SW480 (cell line): ENCODE measurements at places on chromosomes 2 and 18.
A peak's percentile ranks its signal among the peaks of the same experiment; 100 is the strongest.

- DNase-seq = no peak
These were observed 153.9 kb upstream of the SCN7A start for GRCh38 chr2:166647935-166648334.

DNA sequence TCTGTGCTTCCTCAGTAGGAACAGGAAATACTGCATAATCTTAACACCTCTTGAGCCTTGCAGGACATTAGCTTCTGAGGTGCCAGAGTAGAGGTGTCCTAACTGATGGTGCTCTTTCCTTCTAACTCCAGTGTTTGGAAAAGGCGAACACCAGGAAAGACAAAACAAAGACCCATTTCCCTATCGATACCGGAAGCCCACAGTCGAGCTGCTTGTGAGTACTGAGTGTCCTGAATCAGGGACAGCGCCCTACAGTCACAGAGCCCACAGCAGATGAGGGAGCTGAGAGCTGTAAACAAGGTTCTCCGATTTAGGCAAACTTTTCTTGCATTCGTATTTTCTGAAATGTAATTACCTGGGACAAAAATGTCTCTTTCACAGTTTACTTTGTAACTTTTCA lies 50.7 kb downstream of the SLC14A2 start:
- no peak for DNase-seq

GRCh38 chr2:111624411-111625156 lies 259.4 kb downstream of the ANAPC1 start:
- DNase-seq = no peak

- peak; percentile 52 for DNase-seq
These were observed 53.8 kb downstream of the TEX44 start for GRCh38 chr2:231646476-231646875.

DNA sequence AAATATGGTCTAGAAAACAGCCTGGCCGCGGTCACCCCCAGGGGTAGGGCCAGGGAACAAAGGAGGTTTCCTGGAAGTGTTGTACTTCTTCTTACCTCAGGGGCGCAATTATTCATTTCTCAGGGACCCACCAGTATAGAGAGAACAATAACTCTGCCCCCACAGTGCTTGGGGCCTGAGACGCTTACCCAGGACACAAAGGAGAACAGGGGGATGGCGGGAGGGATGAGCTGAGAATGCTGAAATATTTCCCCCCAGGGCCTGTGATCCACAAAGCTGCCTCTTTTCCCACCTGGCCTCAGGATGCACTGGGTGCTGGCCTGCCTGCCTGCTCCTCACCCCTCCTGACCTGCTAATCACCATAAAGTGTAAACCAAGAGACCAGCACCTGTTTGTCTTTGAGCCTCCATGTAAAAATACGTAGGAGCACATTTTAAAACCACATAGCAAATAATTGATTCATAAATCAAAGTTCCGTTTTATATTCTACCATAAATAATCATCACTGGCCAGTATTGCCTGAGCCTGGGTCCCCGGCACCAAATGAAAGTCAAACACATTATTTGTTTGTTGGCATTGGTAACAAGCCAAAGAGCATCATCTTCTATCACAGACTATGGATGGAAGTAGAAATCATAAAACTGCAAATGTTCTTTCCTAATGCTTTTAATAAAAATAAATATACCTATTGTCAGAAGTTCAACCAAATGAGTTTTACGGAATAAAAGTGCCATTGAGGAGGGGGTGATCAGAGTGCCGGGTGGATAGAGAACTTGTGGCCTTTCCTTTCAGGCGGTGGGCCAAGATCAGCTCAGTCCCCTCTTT lies 67.3 kb upstream of the RMDN2 start:
- no peak for DNase-seq

DNA sequence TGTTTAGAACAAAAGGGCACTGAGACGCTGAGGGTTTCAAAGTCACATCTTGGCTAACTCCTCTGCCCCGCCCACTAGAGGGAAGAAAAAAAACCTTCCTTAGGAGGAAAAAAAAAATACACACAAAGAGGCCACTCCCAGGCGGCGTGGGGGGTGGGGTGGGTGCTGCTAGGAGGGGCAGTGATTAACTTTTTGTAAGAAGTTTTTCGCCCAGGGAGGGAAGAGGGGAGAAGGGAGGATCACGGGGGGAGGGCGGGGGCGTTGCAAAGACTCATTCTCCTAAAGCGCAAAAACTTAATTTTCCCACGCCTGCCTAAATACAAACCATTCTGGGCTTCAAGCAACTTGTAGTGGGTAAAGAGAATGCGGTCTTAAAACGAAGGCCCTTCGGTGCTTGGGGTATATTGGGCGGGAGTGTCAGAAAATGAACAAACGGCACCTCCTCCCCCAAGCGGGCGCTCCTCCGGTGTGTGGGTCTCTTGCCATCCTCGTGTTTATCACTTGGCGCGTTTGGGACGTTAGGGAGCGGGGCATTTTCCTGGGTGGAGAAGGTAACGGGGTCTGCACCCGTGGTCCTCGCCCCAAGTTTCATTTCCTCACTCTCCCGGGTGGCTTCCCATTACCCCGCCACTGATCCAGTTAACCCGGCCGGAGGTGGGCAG lies 1.7 kb downstream of the CXCR4 start:
- peak; percentile 14 for DNase-seq

DNA sequence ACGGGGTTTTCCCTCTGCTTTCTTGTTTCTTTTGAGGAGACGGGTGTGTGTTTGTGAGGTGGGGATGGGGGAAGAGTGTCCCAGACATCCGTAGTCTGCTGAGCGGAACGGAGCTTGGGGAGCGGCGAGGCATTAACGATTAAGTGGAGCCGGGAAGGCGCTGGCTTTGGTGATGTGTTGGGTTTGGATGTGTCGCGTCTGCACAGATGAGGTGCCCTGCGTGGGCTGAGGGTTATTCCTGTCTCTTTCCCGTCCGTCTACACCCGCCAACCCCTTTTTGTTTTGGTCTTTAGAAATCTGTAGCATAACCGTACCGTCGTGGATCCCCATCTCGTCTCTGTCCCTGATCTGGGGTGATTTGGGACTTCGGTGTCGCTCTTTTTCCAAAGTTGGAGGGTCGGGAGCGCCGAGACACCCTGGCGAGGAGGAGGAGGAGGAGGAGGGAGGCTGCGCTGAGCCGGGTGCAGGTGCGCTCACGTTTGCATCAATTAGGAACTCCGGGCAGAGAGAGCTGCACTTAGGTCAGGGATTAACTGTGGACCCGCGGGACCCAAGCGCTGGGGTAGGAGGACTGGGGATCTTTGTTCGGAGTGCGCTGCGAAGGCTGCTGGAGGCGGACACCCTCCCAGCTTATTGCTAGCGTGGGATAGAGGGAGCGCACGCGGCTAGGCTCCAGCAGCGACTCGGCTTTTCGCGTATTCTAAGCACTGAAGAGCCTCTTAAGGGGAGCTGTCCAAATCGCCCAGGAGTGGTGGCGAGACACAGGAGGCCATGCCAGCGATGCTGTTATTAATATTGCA lies 720.3 kb downstream of the DPP10 start:
- DNase-seq = no peak

GRCh38 chr2:114631146-114631545 lies 188.7 kb downstream of the DPP10 start:
- DNase-seq = no peak

GRCh38 chr2:42193722-42194187 lies 24.6 kb downstream of the EML4 start:
- no peak for DNase-seq

DNA sequence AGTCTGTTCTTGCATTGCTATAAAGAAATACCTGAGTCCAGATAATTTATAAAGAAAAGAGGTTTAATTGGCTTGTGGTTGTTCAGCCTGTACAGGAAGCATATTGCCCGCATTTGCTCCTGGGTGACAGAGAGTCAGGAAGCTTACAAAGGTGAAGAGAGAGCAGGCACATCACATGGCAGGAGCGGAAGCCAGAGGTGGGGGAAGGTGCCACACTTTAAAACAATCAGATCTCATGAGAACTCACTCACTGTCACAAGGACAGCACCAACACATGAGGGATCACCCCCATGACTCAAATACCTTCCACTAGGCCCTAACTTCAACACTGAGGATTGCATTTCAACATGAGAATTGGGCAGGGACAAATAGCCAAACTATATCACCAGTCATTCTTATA lies 124.8 kb upstream of the COL5A2 start:
- no peak for DNase-seq

GRCh38 chr2:239440511-239440959 lies 39.7 kb upstream of the HDAC4 start:
- DNase-seq = no peak

DNA sequence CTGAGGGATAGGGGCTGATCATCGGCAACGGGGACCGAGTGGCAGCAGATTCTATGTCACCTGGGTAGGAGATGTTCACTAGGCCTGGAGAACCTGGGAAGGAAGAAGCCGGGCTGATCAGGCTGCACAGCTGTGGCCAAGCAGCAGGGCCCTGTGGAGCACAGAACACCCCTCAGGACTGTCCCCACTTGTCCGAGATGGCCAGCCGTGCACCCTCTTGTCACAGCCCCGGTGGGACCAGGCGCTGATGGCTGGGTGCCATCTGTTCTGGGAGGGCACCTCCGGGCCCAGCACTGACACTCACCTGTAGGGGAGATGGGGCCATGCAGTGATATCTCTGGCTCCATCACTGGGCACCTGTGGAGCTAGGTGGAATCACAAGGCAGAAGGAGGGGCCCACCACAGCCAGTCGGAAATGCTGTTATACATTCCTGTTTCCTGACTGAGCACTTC lies 217.9 kb upstream of the RAB6C start:
- no peak for DNase-seq

GRCh38 chr2:220682616-220683015 lies 889.5 kb downstream of the EPHA4 start:
- no peak for DNase-seq

DNA sequence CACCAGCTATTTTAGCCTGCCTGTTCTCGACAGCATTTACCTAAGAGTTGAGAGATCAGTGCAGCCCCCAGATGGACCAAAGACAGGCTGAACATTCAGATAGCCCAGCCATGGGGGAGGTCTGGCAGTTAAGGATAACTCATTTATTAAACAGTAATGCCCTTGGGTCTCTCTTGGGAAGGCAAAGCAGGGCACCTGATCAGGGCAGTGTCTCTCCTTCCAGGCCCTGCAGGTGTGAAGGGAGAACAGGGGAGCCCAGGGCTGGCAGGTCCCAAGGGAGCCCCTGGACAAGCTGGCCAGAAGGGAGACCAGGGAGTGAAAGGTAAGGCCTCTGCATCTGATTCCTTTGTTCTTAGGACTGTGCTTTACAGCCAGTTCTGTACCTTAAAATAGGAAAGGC lies 49.6 kb downstream of the MARCO start:
- no peak for DNase-seq

- no peak for DNase-seq
These were observed 15.3 kb upstream of the PPP4R1 start for GRCh38 chr18:9629709-9630108.

GRCh38 chr2:221467610-221468009 lies 104.5 kb downstream of the EPHA4 start:
- no peak for DNase-seq

DNA sequence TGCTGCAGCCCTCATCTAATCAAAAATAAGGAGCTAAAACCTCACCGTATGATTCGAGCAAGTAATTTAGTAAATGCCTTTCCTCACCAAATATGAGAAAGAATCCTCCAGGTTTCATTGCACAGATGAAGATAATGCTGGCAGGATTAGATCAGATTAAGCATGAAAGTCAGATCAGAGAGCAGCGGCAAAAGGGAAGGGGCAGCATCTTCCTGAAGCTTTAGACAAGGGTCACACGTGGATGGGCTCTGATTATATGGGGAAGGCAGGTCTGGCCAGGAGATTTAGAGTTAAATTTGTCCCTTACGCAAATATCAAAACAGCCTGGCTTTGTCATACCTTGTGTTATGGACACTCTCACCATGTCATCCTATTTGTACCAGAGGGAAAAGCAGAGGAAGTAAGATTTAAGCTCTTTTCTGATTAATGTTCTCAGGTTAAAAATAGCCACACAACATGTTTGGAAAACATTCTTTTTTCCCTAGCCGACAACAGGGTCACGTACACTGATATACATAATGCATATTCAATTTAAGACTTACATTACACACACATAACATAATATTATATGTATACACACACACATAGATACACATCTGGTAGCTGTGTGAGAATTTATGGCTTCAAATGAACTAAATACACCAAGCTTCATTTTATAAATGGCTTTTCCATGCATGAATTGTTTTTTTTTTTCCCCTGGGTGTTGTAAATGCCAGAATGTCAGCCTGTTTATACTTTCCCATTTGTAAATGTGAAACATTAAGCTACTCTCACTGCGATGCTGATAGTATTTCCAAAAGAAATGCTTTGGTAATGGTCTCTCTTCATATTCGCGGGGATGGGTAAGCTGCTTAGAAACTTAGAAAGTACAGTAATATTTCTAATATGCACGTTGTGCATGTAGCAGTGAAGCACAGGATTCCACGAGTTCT lies 196.3 kb upstream of the SIX3 start:
- no peak for DNase-seq

DNA sequence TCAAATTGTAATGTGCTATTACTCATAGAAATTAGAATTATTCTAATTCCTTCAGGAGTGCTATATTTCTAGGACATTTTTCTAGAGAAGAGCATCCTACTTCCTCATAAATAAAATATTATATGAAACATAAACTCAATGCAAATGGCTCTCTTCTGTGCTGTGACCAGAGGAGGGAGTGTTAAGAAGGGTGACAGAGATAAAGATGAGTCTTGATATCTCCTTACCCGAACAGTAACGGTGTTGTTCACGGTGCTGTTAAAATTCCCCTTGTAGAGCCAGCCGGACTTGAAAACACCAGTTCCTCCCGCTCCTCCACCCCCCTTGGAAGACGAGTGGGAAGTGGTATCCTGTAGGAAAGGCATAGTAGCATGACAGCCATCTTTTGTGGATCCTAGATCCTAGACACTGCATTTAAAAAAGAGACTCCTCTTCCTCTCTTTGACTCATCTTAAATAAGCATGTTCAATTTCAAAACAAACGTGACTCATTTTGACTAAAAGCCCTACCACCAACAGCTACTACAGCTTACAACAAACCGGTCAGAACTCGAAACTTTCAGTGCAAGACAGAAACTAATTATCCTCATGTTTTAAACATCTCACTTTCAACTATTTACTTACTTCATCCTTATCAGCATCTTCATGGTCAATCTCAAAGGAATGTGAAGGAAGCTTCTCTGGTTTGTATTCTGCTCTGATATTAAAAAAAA lies 156.3 kb downstream of the DOCK10 start:
- no peak for DNase-seq

- DNase-seq = no peak
These were observed 562.8 kb downstream of the TNS1 start for GRCh38 chr2:217440000-217440399.

- DNase-seq = no peak
These were observed 60.8 kb downstream of the EMILIN2 start for GRCh38 chr18:2907550-2908135.

GRCh38 chr2:152162141-152162540 lies 13.4 kb downstream of the STAM2 start:
- DNase-seq = no peak
